ENCODE measurements at places on chromosomes 6 and 20.

- no peak for DNase-seq
Observed at GRCh38 chr20:18665135-18665534, 77.3 kb downstream of the DTD1 start.

GRCh38 chr6:44333273-44333919 is 9.1 kb upstream of the SPATS1 start:
- no peak for DNase-seq

DNA sequence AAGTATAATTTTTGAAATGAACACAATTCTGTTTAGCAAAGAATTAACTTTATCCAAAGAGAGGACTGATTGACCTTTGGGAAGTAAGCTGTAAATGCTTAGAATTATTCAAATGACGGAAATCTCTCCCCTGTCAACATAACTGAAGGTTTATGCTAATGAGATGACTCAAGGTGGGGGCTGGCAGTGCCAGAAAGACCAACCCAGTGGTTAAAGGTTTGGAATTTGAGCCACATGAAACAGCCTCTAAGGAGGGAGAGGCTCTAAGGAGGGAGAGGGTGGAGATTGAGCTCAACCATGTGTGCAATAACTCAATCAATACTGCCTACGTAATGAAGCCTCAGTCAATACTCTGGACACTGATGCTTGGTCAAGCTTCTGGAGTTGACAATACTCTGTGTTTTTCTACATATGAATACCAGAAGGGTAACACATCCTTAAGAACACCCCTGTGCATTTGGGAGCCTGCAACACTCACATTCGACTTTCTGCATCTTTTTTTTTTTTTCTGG is 123.4 kb upstream of the TENT5A start:
- DNase-seq: no peak

- DNase-seq: no peak
Observed at GRCh38 chr6:71482742-71483141, 194.1 kb downstream of the OGFRL1 start.

DNA sequence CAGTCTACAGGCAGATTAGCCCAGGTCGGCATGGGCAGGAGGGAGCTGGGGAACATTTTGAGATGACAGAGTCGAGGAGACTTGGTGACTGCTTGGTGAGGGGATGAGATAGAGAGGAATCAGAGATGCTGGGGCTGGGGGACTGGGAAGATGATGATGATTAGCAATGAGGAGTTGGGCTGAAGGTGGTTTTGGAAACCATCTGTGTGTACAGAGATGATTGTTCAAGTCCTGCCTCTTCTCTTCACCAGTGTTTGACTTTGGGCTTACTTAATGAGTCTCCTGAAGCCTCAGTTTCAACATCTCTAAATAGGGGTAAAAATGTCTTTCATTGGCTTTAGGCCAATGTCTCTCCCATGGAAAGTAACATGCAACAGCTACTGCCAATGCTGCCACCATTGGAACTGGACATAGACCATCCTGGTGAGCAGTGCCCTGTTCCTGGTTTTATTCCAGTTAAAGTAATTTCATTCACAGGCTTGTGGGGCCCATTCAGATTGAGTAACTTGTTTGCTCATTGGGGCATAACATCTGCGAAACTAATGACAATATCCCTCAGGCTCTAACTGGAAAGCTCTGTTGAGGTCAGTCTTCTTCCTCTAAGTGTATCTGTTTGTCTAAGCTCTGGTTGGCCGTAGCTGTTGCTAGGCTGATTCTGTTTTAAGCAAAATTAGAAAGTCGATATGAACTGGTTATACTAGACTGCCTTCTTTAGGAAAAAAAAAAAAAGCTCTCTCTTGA is 99.1 kb downstream of the ARMC2 start:
- DNase-seq: no peak

DNA sequence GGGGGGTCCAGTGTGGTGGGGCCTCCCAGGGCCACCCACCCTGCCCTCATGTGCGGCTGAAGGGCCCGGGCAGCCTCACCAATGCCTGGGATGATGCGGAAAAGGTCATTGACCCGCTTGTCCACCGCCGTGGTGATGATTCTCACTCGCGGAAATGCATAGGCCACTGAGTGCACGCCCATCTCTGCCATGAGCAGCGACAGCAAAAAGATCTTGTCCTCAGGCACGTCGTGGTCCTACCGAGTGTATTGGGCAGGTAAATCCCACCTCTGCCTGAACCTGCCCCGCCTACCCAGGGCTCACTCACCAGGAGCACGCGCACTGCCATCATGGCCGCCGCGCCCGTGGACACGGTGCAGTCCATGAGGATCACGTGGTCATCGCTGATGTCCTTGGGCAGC is 16.1 kb downstream of the UCKL1 start:
- DNase-seq: no peak

GRCh38 chr6:150600301-150601017 is 774 bp downstream of the PLEKHG1 start:
- DNase-seq: peak; percentile 89

DNA sequence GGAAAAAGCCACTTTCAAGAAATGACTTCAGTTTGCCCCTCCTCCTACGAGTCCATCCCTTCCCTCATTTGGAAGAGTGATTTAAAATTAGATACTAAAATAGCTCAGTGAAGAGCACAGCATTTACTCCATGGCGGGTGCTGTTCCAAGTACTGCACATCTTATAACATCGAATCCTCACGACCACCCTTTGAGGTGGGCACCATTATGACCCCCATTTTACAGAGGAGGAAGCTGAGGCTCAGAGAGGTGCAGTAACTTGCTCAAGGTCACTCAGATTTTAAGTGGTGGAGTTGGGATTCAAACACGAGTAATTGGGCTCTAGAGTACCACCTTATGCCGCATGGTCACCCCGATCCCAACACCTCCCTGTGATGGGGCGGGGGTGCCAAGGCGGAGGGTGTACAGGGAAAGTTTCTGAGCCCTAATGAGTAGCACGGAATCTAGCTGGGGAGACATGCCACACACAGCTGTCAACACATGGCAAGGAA is 25.5 kb downstream of the TTBK1 start:
- DNase-seq: no peak

- DNase-seq: no peak
Observed at GRCh38 chr6:15266423-15266996, 20.6 kb downstream of the JARID2 start.

GRCh38 chr6:134810402-134810801 is 139.5 kb downstream of the ALDH8A1 start:
- DNase-seq: no peak

- DNase-seq: no peak
Observed at GRCh38 chr6:41054511-41054910, 1.5 kb downstream of the APOBEC2 start.

DNA sequence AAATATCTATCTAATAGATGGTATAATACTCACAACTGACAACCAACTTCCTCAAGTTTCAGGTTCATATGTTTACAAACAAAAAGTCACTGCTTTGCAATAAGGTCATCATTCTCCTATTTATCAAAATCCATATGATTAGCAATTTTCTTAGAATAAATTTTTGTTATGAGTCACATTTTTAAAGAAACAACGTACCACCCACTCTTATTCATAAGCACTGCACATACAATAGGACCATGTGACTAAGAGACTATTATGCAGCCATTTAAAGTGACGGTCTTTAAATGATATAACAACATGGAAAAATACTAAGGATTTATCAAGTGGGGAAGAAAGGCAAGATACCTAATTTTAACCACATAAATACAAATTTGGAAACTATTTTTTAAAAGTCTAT is 40.0 kb downstream of the REPS1 start:
- no peak for DNase-seq

GRCh38 chr6:166925141-166925996 is 31.0 kb downstream of the RNASET2 start:
- no peak for DNase-seq

DNA sequence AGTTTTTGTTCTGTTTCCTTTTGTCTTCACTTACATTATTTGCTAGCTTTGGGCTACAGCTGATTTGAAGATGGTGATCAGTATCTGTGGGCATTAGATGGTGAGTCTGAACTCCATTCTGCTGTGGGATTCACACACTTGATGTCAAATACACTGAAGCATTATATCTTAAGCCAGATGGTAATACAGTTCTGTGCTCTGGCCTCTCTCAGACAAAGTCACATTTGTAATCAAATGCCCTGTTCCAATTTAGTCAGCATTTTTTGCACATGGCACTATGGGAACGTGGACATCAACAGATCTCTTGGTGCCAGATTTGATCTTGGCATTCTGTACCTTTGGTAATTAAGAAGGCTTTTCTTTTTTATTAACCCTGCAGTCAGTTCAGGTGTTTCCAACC is 56.0 kb downstream of the SASH1 start:
- DNase-seq: no peak

- DNase-seq: no peak
Observed at GRCh38 chr20:41782730-41783406, 164.7 kb upstream of the CHD6 start.

DNA sequence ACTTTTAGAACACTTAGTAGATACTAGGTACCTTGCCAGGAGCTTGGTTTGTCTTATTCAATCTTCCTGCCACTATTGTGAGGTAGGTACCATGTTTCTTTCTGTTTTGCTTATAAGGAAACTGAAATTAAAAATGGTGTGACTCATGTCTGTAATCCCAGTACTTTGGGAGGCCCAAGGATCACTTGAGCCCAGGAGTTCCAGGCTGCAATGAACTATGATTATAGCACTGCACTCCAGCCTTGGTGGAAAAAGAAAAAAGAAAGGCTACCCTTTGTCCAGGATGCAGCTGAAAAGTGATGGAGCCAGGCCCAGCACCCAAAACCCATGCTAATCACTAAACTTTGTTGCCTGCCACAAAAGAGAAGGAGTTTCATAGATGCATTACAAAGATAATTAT is 34.1 kb upstream of the LAMA4 start:
- no peak for DNase-seq

DNA sequence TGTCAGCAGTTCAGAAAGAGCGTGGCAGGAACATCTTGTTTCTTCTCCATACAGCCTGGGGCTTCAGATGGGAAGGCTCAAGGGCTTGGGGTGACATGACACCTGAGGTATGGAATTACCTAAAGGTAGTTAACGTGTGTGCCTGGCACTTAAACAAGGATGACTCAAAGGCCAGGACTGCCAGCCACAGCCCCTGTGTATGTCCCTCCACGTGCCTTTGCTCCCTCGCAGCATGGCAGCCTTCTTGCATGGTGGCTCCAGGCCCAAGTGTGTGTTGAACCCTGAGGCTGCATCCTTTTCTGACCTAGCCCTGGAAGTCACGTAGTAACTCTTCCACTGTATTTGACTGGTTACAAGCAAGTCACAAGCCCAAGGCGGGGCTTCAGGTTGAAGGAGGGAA is 33.6 kb upstream of the MYL9 start:
- DNase-seq: no peak

DNA sequence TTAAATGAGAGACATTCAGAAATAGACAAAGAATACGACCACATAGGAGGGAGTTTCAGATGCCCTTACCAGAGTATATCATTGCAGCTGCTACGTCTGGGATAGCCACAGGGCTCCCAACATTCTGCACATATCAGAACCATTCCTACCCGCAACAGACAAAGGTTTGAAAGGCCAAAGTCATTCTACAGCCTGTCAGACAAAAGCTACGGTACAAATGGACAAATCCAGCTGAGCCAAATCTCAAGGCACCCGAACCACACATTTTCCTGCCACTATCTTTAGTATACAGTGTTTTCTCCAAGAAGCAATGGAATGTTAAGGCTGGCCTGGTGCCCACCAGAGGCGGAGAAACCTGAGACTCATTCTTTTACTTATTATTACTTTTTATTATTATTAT is 30.5 kb upstream of the LYRM2 start:
- DNase-seq: no peak

DNA sequence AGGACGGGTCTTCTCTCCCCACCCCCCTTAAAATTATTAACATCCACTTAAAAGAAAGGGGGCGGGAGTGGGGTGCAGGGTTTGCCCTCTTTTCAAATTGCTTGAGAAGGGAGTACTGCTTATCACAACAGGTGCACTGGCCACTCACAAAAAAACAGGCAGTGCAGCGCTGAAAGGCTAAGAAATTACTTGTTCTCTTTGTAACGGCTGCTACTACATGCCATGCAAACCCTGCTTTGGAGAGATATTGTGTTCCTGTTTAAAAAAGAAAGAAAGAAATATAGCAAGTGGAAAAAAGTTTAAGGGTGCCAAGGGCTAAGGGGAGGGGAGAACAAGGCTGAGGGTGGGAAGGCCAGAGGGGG is 312.7 kb upstream of the JARID2 start:
- no peak for DNase-seq

DNA sequence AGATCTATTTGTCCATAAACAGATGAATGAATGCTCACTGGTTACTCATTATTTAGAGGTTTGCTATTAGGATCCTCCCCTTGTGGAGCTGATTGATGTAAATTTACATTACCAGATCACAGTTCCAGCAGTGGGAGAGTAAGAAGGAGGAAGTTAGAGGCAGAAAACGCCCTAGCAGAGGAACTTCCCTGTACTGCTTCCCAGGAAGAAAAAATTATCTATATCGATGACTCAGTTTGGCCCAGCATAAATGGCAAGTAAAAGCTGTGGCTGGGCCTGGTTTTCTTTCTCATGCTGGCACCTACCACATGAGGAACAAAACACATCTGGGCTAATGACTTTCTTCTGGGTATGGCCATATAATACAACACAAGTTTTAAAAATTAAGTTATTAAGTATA is 35.7 kb downstream of the DNAAF9 start:
- no peak for DNase-seq

DNA sequence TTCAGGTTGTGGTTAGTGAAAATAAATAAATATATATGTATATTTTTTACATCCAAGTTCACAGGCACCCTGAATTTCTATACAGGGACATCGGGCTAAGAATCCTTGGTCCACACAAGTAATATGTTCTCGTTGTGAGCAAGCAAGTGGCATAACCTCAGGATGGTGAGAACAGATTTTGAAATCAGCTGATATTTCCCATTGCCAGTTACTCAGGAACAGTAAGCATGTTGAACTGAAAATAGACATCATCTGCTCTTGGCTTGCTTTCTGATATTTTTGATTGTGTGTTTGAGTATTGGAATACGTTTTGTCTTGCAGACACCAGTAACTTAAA is 87.7 kb downstream of the TRMT6 start:
- no peak for DNase-seq

GRCh38 chr6:35240838-35241801 is 18.4 kb upstream of the ZNF76 start:
- DNase-seq: peak; percentile 84

Data from activated CD4-positive, alpha-beta memory T cell treated with anti-CD3 and anti-CD28 coated beads for 36 hours (primary cell).